ENCODE measurements at places on chromosomes 1 and 21.
A peak's percentile ranks its signal among the peaks of the same experiment; 100 is the strongest.

GRCh38 chr1:15945832-15946448, 30.0 kb downstream of the ZBTB17 start:
- no peak for DNase-seq

DNA sequence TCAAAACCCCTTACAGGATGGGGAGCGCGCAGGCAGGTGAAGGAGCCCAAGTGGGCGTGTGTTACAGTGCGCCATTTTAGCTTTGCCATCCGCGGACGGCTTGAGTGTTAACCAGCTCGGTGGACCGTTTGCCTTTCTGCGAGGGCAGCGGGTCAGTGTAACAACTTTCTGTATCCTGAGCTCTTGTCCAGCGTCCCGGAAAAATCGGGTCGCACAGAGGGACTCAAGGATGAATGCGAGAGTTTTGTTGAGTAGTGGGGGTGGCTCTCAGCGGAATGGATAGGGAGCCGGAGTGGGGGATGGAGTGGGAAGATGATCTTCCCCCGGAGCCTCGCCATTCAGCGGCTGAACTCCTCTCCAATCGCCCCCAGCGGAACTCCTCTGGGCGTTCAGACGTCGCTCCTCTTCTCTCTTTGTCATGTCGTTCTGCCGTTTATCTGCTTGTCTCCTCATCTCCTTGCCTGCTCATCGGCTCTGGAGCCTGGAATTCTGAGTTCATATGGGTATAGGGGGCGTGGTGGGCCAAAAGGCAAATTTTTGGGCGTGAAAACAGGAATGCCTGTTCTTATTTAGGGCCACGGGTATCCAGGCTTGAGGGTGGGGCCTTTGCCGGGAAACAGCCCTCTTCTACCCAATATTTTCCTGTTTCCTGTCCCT, 295.4 kb downstream of the CTH start:
- DNase-seq = no peak

- no peak for DNase-seq
These were observed 12.3 kb downstream of the CAPN9 start for GRCh38 chr1:230759369-230760065.

GRCh38 chr1:54120698-54121481, 31.9 kb downstream of the CDCP2 start:
- DNase-seq = no peak

DNA sequence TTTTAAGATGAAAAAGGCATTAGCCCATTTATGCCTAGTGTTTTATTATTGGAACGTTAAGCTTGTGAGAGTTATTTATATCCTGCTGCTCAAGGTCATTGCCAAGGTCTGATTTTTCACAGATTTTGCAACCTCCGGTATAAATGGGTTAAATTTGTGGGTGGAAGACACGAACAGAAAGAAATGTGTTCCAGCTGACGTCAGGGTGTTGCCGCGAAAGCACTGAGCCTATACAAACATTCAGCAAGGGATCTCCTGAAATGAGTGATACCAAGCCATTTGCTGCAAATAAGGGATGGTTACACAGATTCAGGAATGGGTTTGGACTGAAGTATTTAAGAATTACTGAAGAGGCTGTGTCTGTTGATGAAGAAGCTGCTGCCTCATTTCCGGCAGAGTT, 32.2 kb downstream of the TMED5 start:
- DNase-seq = no peak

DNA sequence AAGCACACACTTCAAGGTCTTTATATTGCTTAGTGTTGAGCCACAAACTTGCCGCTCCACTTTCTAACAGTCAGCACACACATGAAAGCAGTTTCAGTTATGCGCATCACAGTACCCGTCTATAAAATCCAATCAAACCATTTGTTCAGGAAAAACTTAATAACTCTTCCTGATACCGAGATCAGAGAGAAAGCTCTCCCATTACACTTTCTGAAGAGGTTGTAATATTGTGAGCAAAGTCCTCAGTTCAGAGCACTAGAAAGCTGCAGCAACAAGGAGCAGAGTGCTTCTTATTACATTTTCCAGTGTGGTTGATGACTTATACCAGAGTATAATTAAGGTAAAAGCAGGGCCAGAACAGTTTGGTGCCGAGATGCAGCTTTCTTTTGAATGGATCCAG, 102.8 kb upstream of the F3 start:
- DNase-seq = no peak

GRCh38 chr1:7290971-7291970, 479.8 kb upstream of the VAMP3 start:
- DNase-seq = no peak

DNA sequence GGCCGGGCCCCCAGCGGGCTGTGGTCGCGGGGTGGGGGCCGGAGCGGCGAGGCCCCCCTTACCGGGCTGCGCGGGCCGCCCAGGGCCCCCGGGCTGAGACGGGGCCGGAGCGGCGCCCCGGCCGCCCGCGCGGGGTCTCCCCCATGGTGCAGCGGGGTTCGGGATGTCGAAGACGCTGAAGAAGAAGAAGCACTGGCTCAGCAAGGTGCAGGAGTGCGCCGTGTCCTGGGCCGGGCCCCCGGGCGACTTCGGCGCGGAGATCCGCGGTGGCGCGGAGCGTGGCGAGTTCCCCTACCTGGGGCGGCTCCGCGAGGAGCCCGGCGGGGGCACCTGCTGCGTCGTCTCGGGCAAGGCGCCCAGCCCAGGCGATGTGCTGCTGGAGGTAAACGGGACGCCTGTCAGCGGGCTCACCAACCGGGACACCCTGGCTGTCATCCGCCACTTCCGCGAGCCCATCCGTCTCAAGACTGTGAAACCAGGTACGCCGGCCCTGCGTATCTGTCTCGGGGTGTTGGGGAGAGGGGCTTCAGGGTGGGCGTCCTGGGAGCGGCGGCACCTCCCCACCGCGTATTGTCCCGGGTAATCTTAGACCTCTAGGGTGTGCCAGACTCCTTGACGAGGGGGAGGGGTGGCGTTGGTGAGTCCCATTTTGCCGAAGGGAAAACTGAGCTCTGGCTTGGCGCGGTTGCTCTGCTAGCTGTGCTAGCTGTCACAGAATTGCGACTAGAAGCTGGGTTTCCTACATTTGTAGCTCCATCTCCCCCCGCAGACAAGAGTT, 745 bp downstream of the MAGI3 start:
- DNase-seq = peak; percentile 54

Data from PC-3 (cell line).